ENCODE measurements at places on chromosomes 1 and 21. TPM values are rescaled to one million over a fixed set of nuclear protein-coding genes. Genes with fewer than 3 reads are reported as not detected.

- DNase-seq, result no peak
Measured at GRCh38 chr1:230884646-230885045, 16.3 kb upstream of the C1orf198 start.

GRCh38 chr1:161190962-161191521 lies 7.8 kb downstream of the ADAMTS4 start:
- DNase-seq, result no peak

GRCh38 chr1:89865498-89866382 lies 44.9 kb downstream of the LRRC8D start:
- no peak for DNase-seq

GRCh38 chr1:85479491-85479890 lies 14.5 kb upstream of the DDAH1 start:
- DNase-seq, result no peak

DNA sequence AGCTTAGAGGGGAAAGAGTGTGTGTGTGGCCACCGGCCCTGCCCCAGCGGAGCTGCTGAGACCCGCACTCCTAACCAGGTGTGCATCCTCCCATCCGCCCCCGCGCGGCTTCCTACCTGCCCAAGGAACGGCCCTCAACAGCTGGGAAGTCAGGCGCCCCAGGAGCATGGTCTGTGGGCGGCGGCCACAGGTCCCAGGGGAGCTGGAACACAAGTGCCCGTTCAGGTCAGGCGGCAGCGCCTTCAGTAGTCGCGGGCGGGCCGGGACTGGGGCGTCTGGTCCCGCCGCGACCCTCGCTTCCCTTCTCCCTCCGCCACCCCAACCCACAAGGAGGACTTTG lies 448 bp downstream of the AURKAIP1 start:
- no peak for DNase-seq

DNA sequence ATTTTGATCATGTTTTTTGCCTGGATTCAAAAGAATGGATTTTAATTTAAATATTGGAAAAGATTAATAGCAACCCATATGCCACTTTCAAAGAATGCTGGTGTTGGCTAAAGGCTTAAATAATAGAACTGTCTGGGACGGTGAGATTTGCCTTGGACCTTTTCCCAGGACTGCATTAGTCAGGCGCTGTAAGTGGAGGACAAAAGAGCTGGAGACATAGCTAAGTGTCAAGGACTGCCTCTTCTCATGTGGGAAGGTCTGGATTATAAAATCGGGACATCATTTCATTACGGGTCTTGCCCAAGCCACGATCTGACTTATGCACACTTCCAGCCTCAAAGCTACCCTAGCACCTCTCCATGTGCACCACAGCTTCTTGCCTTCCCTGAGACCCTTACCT lies 458.5 kb upstream of the DEPDC1 start:
- no peak for DNase-seq

GRCh38 chr1:22105611-22106207 lies 37.2 kb downstream of the WNT4 start:
- DNase-seq, result no peak

- DNase-seq, result no peak
Measured at GRCh38 chr1:218342091-218342490, 3.0 kb upstream of the TGFB2 start.

- DNase-seq, result peak; percentile 48
Measured at GRCh38 chr1:1344655-1345361, 4.4 kb downstream of the DVL1 start.

DNA sequence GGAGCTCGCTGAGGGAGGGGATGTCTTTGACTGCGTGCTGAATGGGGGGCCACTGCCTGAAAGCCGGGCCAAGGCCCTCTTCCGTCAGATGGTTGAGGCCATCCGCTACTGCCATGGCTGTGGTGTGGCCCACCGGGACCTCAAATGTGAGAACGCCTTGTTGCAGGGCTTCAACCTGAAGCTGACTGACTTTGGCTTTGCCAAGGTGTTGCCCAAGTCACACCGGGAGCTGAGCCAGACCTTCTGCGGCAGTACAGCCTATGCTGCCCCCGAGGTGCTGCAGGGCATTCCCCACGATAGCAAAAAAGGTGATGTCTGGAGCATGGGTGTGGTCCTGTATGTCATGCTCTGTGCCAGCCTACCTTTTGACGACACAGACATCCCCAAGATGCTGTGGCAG lies 1.4 kb downstream of the TSSK3 start:
- no peak for DNase-seq

GRCh38 chr21:44490405-44490804 lies 35.1 kb downstream of the LRRC3 start:
- no peak for DNase-seq

GRCh38 chr1:96472471-96472870 lies 249.1 kb upstream of the PTBP2 start:
- DNase-seq, result no peak

- no peak for DNase-seq
Measured at GRCh38 chr1:40044110-40044509, 3.6 kb downstream of the CAP1 start.

DNA sequence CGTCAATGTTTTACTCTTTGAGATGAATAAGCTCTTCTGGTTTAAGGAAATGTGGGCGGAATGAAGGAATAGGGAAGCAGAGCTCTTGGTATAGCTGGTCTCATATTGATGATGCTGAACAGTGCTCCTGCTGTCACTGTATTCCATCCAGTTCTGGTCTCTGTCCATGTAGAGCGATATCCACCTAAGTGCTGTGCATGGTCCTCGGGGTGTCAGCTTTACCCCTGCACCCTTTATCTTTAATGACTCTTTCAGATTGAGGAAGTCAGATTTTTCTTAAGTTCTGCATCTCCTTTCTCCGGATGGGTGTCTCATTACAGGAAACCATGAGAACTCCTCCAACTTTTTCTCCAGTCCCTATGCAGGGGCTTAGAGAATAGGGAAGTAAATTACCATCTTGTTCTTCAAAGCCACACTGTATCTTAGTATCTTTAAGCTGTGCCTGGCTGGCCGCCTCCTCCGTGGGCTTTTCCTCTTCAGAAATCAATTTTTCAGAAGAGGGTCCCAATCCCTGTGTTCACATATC lies 52.9 kb downstream of the PDE4B start:
- DNase-seq, result no peak

- no peak for DNase-seq
Measured at GRCh38 chr1:244792188-244792850, 43.1 kb upstream of the COX20 start.

DNA sequence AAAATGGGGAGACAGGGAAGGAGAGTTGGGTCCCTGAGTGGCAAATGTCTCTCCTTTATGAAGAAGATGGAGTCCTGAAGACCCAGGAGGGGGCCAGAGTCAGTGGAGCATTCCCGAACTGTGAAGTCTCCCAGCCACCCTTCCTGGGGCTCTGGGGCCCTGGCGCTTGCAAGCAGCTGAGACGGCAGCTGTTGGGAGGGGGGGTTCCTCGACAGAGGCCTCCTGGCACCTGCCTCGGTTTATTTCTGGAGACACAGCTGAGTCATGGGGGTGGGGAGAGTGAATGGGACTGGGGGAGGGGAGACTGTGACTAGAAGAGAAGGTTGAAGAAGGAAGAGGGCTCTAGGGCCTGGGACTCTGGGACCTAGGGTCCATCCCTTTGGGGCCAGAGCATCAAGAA lies 14.0 kb downstream of the NES start:
- no peak for DNase-seq

GRCh38 chr1:66752000-66752592 lies at the start of gene DYNLT5:
Gene DYNLT5 (plus strand): TSS chr1:66752459. CDS start chr1:66754659, 2,200 bp downstream.
- peak; percentile 34 for DNase-seq

GRCh38 chr1:244654108-244655038 lies 1.4 kb downstream of the DESI2 start:
- no peak for DNase-seq

DNA sequence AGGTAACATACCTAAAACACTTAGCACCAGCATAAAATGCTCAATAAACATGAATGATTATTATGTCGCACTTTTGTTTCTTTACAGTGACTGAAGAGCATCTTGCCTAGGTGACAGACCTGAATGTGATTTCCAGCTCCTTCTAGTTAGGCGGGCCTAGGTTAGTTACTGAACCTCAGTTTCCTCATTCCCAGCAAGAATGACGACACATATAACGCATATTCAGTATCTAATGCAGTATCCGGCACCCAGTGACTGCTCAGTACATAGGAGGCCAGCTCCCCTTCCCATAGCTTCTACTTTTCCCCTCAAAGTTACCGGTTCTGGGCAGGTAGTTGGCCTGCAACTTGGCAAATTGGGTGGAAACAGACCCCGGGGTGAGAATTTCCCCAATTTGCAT lies 763 bp downstream of the AUNIP start:
- no peak for DNase-seq

DNA sequence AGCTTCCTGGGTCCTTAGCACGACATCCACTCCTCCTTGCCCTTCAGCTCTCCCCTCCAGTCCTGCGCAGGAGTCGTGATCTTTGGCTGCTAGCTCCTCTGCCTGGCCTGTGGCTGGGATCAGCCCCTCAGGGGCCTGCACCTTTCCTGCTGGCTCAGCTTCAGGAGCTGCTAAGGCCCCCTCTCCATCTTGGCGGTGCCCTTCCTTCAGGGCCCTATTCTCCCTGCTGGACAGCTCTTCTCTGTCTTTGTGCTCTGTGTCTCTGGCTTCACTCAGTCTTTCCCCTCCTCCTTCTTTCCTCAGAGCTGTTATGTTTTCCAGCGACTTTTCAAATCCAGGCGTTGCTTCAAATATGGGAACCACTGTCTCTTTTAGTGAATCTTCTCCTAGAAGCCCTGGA lies 59.5 kb upstream of the LRRC53 start:
- no peak for DNase-seq

DNA sequence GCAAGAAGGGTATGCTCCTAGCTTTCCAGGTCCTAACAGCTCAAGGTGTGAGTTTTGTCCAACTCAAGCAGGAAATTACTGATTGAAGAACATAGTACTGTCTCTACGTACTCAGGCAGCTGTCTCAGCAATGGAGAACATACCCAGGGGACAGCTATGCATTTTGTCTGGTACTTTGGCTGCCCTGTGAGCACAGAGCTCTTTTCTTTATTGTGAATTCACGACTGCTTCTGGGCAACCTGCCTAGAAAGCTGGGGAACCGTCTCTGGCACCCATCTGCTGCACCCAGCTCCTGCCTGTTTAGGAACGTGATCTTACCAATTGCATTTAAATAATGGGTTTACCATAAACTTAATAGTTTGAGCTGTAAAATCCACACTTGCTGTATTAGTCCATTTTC lies 258.1 kb downstream of the HHAT start:
- no peak for DNase-seq

DNA sequence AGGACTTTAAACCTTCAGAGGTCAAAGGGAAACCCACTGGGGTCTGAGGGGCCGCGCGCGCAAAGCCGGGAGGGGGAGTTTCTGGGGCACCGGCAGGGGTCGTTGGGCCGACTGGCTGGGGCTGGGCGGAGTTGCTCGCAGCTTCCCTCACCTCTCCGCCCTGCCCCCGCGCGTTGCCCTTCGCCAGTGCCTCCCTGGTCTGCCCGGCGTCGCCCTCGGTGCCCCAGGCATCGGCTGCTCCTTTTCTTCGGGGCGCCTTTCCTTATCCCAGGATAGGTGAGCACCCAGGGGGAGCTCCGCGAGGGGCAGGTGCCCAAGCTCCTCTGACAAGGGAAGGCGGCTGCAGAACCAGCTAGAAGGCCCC lies 390 bp upstream of the NGF start:
- DNase-seq, result peak; percentile 21

GRCh38 chr1:114137497-114137896 lies 16.2 kb downstream of the SYT6 start:
- no peak for DNase-seq

- DNase-seq, result peak; percentile 23
Measured at GRCh38 chr1:200302192-200302920, 107.5 kb downstream of the ZNF281 start.

DNA sequence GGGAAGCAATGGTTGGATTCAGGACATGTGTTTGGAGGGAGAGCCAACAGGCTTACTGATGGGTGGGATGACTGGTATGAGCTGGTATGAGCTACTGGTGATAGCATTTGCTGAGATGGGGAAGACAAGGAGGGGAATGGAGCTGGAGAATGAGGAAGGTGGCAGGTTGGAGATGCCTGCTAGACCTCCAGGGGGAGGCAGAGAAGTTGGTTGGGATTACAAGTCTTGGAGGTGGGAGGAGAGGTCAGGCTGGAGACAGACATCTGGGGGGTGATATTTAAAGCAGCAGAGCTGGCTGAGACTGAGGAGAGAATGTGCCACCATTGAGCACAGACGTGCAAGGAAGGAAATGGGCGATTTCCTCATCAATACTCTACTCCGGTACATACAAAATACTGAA lies 31.8 kb upstream of the ENO1 start:
- DNase-seq, result no peak

GRCh38 chr1:31524186-31524901 lies 52.0 kb upstream of the TINAGL1 start:
- no peak for DNase-seq

GRCh38 chr1:199815947-199816346 lies 211.6 kb upstream of the NR5A2 start:
- DNase-seq, result no peak

DNA sequence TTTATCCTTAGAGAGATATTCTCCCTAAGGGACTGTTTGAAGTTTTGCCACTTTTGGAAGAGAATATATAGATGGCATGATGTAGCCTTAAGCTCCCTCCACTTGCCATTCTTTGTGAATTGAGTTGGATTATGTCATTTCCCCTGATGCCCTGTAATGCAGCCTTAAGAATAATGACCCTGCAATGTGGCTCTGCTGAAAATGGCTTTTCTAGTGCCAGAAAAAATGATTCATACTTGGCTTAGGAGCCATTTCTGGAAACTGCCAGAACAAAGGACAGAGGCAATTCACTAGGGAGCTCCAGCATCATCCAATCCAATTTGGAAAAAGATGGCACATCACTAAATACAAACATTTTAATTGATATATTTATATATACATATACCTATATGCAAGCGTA lies 265.3 kb downstream of the SPATA17 start:
- DNase-seq, result no peak

GRCh38 chr1:114524944-114525343 lies 13.9 kb upstream of the TRIM33 start:
- DNase-seq, result no peak

- DNase-seq, result no peak
Measured at GRCh38 chr1:6331543-6332273, 61.9 kb downstream of the ACOT7 start.

DNA sequence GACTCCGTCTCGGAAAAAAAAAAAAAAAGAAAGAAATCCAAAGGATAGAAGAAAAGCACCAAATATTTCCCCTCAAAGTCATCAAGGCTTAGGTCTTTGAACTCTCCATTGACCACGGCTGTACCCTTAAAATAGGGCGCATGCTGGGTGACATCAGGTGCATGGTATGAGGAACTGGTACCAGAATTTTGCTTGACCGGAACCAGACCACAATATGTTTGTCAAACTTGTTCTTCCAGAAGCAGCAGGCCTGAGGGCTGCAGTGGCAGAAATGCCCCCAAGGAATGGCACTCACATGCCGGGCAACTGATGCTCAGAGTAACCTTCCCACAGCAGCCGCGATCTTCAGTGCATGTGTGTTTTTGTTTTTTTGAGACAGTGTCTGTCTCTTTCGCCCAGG lies 21.0 kb downstream of the RCC1 start:
- no peak for DNase-seq

Gene FCRL6
- total RNA-seq, result not detected

Gene EYA3
- 41.3 TPM for total RNA-seq

Gene DHCR24
- total RNA-seq, result 217 TPM

Gene KLHDC8A
- total RNA-seq, result 0.36 TPM

Gene PTPN14
- total RNA-seq, result 43.3 TPM

Gene ERG
- total RNA-seq, result not detected

Gene KCND3
- 0.81 TPM for total RNA-seq

Gene ACTN2
- not detected for total RNA-seq

Gene NECTIN4
- total RNA-seq, result 1.9 TPM

Gene NPPB
- total RNA-seq, result 9.1 TPM

All from progenitor cell of endocrine pancreas (in vitro differentiated cells).